Karpas-422 (cell line): ENCODE measurements at places on chromosomes 12 and 14. TPM values are rescaled to one million over a fixed set of nuclear protein-coding genes. Genes with fewer than 3 reads are reported as not detected.

- no peak for DNase-seq
Observed at GRCh38 chr14:24389226-24389848, 9.5 kb upstream of the NYNRIN start.

GRCh38 chr14:53430870-53431269, 277.7 kb upstream of the DDHD1 start:
- DNase-seq, result no peak

The CEBPE gene
- 0.11 TPM in 1 of 2 replicates, not detected in the other for total RNA-seq

DNA sequence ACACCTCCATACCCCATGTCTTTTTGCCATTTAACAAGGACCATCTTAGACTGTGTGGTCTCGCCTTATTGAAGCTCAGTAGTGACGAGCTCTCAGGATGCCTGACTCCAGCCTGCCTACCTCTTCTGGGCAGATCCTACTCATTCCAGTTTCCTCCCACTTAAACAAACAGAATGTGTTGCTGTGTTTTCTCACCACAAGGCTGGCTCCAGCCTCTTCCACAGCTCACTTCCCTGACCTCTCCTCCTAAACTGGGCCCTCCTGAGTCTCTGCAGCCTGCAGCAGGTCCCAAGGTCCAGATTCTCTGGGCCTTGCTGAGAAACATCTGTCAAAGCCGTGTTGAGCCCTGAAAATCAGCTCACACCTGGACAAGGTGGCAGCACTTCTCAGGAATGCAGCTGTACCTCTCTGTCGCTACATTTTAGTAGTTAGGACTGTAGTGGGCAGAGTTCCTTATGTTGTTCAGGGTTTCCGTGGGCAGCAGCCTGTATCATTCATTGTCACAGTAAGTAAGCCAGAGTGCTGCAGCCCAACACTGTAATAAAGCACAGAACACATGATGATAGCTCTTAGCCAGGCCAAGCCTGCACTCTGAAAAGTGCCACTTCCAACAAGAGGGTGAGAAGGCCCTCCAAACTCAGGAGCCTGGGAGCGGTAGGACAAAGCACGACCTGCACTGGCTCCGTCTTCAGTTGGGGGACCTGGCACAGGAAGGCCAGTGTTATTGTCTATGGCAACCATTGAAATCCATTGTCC, 68.5 kb downstream of the NKX2-1 start:
- no peak for DNase-seq

DNA sequence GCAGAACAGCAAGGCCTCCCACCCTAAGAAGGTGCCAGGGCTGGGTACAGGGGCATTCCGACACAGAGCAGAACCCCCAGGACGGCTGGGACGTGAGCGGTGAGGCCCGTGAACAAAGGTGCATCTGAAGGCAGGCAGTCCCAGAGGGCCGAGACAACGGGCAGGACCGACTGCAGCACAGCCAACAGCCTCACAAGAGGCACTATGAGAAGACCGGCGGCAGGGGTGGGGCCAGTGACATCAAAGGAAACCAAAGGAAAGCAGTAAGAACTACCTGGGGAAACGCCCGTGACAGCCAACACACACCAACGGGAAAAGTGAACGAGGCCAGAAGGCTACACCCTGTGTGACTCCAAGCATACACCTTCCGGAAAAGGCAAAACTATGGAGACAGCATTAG, 9.1 kb downstream of the BTBD6 start:
- DNase-seq, result no peak

DNA sequence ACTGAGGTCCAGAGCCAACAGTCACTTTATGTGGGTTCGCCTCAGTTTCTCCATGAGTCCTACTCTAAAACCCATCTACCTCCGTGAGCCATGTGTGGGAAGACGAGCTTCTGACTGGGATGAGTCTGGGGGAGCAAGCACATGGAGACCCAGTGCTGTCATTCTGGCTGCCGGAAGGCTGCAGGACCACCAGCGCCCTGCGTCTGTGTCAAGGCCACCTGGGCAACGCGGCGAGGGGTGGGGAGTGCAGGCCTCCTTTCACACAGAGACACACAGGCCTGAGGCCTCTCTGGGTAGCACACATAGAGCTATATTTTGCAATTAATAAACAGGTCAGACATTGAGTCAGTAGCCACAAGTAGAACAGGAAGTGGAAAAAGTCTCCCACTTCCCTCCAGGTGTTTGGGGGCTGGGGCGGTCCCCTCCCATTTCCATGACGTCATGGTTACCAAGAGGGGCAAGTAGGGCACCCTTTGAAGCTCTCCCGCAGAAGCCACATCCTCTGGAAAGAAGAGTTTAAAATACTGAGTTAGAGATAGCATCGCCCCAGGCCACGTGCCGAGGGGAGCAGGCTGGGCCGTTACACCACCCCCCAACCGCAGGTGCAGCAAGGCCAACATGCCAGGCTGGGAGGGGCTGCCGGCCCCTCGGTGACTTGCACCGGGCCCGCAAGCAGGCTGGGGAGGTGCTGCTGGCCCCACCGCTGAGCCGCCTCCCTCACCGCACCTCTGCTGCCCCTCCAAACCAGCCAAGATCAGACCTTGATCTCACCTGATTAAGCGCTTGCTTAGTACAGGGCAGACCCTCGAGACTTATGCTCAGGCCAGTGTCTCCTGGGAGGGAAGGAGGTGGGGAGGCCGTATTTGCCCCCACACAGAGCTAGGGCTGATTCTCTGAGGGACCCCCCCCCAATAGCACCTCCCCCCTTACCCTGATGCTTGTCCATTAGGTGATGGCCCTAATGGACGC, 32.7 kb downstream of the DAD1 start:
- peak; percentile 96 for DNase-seq

DNA sequence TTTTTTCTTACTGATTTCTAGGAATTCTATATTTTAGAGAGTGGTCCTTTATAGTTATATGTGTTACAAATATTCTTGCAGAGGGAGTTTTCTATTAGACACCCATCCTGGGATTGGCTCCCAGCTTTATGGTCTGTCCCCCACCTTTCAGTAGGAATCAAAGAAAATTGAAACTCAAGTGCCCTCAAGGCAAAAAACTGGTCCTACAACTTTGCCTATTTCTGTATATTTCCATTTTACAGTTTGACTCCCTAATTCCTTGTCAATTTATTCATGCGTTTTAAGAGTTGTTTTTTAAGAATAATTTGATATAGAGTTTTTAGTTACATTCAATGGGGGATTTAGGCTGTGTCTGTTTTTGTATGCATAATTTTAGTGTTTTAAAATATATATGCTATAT, 208.9 kb downstream of the SYNE2 start:
- no peak for DNase-seq

DNA sequence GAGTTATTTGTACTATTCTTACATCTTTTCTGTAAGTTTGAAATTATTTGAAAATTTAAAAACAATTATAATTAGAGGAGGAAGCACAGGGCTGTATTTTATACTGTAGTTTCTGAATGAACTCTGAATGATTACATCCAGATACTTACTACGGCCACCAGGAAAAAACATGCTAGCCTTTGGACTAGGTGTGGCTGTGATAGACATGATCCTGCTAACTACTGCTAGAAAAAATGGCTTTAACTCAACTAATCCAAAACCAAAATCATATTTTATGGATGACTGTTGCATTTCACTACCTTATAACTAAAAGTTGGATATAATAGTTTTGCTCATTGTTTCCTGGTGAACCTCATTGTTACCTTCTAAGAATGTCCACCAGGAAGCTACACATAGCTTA, 15.1 kb upstream of the SLC25A3 start:
- no peak for DNase-seq

DNA sequence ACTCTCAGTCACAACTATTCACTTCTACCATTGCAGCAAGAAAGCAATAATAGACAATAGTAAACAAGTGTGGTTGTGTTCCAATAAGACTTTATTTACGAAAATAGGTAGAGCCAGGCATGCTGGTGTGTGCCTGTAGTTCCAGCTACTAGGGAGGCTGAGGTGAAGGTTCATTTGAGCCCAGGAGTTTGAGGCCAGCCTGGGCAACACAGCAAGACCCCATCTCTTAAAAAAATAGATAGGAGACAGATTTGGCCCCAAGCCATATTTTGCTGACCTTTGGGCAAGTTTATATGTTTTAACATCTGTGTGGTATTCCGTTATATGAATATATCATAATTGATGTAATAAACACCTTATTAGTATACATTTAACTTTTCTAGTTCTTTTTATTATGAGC, 14.1 kb downstream of the ACAD10 start:
- no peak for DNase-seq

DNA sequence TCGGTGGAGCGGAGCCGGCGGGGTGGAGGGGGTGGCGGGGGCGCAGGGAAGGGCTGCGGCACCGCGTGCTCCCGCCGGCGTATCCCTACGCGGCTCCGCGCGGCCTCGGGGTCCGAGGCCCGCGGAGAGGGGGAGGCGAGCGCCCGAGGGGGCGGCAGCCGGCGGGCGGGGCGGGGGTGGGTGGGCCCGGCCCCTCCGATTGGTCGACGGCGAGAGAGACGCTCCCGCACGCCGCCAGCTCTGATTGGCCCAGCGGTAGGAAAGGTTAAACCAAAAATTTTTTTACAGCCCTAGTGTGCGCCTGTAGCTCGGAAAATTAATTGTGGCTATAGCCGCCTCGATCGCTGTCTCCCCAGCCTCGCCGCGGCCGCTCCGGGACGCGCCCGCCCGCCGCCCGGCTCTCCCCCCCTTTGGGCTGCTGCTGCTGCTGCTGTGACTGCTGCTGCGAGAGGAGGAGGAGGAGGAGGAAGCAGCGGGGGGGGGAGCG, at the start of gene FOXG1:
Gene FOXG1, plus strand, starts transcription at position 319 of the 487 bp plus-strand sequence. CDS start 493 bp downstream, outside the sequence.
- no peak for DNase-seq

GRCh38 chr12:49535921-49536525, 2.8 kb upstream of the KCNH3 start:
- no peak for DNase-seq

DNA sequence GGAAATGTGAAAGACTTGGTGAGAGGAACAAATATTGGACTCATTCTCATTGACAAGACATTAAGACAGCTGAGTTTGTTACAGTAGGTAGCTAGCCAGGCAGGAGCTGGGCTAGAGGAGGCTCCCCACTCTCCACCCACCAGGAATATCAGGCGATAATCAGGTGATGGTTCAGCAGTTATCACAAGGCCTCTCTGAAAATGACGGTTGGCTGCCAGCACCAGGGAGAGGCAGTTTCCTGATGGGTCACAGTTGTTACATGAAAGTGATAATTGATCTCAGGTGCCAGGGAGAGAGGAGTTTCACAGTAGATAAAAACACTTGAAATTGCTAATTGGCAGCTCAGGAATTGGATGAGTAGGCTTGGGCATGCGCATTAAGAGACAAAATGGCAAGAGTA, 116.5 kb downstream of the TMTC2 start:
- no peak for DNase-seq

The TMEM106C gene
- total RNA-seq, result 95.6 and 127 TPM in 2 replicates

GRCh38 chr14:74531467-74531866, 37.9 kb downstream of the ISCA2 start:
- DNase-seq, result peak; percentile 61

The TMEM233 gene
- not detected in 2 replicates for total RNA-seq

The FGF23 gene
- not detected in 2 replicates for total RNA-seq

GRCh38 chr14:65421201-65421981, 8.9 kb downstream of the FUT8 start:
- no peak for DNase-seq

DNA sequence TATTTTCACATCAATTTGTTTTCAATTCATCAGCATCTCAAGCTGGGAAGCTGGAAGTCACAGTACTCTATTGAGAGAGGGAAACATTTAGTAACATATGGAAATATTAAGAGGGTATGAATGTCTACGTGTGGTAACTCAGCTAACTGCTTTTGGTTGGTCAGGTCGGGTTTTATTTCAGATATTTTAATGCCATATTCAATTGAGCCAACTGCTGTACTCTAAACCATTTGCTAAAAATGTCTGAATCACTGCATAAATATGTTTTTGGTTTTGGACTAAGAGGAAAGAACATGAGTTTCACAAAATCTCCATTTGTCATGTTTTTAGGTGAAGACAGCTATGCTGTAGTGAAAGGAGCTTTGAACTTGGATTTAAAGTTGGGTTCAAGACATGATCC, 18.9 kb upstream of the PPFIBP1 start:
- DNase-seq, result no peak

The PTGDR gene
- total RNA-seq, result not detected in 2 replicates

GRCh38 chr12:57104292-57104910, 6.8 kb downstream of the STAT6 start:
- no peak for DNase-seq

DNA sequence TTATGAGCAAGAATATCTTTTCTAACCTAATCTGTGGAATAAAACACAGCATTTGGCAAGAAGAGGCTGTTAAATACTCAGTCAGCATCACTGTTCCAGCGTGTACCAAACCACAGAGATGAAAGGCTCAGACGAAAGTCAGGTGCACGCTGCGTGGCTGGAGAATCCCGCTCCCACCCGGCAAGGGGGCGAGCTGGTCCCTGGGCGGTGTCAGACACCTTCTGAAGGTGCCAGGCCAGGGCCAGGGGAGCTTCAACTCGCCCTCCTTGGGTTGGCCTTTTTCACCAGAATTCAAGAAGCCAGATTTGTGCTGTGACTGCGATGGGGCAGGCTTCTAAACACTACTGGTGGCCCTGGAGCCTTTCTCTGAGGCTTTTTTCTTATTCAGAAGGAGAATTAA, 73.1 kb downstream of the WDR20 start:
- no peak for DNase-seq

The KRT72 gene
- not detected in 2 replicates for total RNA-seq

DNA sequence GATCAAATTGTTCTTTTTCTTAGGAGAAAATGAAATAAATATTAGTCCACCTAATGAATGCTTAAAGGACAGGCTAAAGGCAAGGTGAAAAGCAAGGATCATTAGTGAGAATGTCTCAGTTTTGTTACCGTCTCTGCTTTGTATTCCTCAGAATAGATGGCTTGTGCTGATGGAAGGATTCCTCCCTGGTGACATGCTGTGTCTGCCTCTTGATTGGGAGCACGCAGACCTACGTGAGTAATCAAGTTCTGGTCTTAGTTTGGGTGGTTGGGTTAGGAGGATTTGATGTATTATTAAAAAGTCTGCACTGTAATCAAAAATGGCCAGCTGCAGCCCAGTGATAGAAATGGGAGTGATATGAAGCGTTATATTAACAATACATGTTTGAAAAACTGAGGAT, 78.8 kb upstream of the RTL1 start:
- DNase-seq, result no peak

The RHEBL1 gene
- 4.1 and 5.1 TPM in 2 replicates for total RNA-seq

GRCh38 chr12:57165741-57166140, 18.3 kb upstream of the LRP1-AS start:
- DNase-seq, result no peak

The APOLD1 gene
- 1.4 and 1.5 TPM in 2 replicates for total RNA-seq

GRCh38 chr12:12899530-12900380, 8.4 kb downstream of the GPRC5A start:
- no peak for DNase-seq
